RKO (cell line): ENCODE measurements at places on chromosomes 13 and 19.

GRCh38 chr13:32036126-32036695 is 4.6 kb downstream of the FRY start:
- DNase-seq: no peak

GRCh38 chr19:10112895-10113591 is 1.6 kb downstream of the P2RY11 start:
- peak; percentile 60 for DNase-seq

- no peak for DNase-seq
These were observed 5.0 kb downstream of the YIPF2 start for GRCh38 chr19:10923260-10924112.

- no peak for DNase-seq
These were observed 523.2 kb upstream of the HTR2A start for GRCh38 chr13:47420020-47420419.

- no peak for DNase-seq
These were observed 1416.6 kb upstream of the MIR17HG start for GRCh38 chr13:89930861-89931260.

DNA sequence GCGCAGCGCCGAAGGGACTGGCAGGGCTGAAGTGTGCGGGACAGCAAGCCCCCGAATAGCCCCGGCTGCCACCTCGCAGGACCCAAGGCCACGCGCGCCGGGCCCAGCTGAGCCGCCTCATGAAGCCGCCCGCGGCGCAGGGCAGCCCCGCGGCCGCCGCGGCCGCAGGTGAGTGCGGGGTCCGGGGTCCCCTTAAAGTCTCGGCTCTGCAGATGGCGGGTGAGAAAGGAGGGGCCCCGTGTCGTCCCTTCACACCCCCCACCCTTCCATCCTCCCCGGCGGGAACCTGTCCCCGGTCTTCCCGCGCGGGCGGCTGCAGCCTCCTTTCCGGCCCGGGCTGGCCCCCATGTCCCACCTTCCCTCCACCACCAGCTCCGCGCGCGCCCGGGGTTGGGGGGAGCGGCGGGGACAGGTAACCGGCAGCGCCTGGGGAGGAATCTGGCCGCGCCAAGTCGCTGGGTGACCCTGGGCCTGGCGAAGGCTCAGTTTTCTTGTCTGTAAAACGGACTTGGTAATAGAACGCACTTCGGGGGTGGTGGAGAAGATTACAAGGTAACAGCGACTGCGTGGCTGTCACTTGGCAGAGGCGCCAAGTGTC is 338 bp downstream of the RGCC start:
- DNase-seq: no peak

DNA sequence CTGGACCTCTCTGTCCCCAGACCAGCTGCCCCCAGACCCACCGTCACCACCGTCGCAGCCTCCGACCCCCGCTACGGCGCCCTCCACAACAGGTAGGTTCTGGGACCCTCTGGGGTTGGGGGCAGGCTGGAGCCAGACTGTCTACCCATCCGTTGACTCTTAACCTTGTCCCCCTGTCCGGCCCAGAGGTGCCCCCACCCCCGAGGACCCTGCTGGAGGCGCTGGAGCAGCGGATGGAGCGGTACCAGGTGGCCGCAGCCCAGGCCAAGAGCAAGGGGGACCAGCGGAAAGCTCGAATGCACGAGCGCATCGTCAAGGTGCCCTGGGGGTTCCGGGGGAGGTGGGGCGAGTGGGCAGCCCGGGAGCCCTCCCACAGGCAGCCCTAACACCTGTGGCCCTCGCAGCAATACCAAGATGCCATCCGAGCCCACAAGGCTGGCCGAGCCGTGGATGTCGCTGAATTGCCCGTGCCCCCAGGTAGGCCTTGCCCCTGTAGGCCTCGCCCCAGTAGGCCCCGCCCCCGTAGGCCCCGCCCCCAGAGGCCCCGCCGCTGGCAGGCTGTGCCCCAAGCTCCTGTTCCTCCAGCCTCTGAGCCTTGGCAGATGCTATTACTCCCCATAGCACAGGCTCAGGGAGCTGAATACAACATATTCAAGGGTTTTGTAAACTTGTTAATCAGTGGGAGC is 12.9 kb downstream of the CC2D1A start:
- DNase-seq: no peak

GRCh38 chr19:35212241-35212640 is 16.3 kb downstream of the FAM187B start:
- DNase-seq: no peak

GRCh38 chr13:41547251-41548000 is 90.1 kb downstream of the RGCC start:
- DNase-seq: no peak

DNA sequence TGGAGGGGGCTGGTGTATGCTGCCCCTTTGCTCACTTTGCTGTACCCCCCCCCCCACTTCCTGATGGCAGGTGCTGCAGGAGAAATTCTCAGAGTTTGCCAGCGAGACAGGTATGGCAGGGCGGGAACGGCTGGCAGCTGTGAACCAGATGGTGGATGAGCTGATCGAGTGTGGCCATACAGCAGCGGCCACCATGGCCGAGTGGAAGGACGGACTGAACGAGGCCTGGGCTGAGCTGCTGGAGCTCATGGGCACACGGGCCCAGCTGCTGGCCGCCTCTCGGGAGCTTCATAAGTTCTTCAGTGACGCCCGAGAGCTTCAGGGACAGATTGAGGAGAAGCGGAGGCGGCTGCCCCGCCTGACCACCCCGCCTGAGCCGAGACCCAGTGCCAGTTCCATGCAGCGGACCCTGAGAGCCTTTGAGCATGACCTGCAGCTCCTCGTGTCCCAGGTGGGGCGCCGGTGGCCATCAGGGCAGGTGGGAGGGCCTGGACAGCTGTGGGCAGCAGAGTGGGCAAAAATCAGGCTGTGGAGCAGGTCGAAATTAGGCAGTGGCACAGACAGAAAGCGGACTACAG is 19.6 kb upstream of the SHKBP1 start:
- no peak for DNase-seq

GRCh38 chr13:49610176-49610575 is 18.1 kb upstream of the ARL11 start:
- no peak for DNase-seq

- no peak for DNase-seq
These were observed 24.0 kb downstream of the FGF9 start for GRCh38 chr13:21694831-21695230.

GRCh38 chr19:42088471-42089190 is 12.7 kb downstream of the ZNF574 start:
- no peak for DNase-seq

GRCh38 chr19:40797963-40798682 is 868 bp upstream of the EGLN2 start:
- no peak for DNase-seq

DNA sequence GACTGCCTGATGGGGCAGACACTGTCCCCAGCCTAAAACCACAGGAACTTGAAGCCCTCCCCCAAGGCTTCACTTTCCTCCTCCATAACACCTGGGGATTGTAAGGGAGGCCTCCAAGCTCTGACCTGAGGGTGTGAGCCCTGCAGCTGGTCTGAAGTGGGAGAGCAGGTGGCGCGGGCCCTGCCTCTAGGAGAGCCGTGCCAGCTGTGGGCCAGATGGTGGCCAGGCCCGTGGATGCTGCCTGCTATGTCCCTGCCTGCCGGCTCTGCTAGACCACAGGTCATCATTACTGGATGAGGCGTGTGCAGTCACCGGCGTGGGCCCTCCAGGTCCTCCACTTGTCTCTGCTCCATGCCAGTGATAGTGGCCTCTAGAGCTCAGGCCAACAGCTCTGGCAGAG is 3.5 kb upstream of the KLHL26 start:
- DNase-seq: no peak

DNA sequence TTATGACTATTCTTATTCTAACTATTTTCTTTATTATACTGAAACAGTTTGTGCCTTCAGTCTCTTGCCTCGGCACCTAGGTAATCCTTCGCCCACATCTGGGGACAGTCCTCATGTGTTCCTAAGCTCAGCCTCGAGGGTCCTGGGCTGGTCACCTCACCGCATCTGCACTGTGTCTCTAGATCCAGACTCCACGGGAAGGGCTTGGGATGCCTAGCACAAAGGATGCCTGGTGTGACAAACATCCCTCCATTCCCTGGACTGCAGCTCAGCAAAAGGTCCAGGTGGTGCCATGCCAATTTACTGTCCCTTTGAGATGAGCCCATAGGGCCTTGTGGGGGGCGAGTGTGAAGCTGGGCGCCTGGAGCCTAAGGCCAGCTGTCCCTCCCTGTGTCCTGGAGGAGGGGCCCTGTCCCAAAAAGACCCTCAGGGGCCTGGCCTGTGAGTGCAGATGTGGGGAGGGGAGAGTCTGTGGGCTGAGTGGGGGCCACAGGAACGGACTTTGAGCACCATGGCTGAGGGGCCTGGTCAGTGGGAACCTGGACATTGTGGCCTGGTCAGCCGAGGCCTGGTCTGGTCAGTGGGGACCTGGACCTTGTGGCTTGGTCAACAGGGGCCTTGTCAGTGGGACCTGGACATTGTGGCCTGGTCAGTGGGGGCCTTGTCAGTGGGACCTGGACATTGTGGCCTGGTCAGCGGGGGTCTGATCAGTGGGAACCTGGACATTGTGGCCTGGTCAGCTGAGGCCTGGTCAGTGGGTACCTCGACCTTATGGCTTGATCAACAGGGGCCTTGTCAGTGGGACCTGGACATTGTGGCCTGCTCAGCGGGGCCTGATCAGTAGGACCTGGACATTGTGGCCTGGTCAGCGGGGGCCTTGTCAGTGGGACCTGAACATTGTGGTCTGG is 45.1 kb upstream of the TPM4 start:
- no peak for DNase-seq

- no peak for DNase-seq
These were observed 24.6 kb downstream of the MAU2 start for GRCh38 chr19:19345232-19345631.

GRCh38 chr13:73677048-73677601 is 457.1 kb downstream of the KLF12 start:
- no peak for DNase-seq

- no peak for DNase-seq
These were observed 24.6 kb upstream of the ATP1A3 start for GRCh38 chr19:42018503-42019193.

GRCh38 chr13:39875111-39875987 is 219.9 kb downstream of the COG6 start:
- no peak for DNase-seq

DNA sequence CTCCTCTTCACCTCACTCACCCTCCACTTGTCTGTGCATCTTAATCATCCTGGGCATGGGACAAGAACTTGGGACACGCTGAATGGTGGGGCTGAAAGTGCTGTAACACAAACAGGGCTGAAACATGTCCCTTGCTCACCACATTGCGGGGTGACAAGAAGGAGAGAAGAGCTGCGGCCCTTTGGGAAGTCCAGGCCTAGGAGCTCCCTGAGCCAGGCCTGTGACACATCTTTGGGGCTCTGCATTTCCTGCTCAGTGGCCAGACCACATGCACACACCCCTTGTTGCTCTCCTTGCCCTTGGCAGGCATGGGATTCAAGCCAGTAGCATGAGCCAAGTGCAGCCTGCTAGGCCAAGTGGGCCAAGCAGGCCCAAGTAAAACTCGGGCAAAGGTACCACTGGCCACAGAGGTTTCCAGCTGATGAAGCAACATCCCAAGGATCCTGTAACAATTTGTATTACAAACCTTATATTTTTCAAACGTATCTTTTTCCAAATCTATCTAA is 1384.3 kb upstream of the PCDH20 start:
- DNase-seq: no peak

DNA sequence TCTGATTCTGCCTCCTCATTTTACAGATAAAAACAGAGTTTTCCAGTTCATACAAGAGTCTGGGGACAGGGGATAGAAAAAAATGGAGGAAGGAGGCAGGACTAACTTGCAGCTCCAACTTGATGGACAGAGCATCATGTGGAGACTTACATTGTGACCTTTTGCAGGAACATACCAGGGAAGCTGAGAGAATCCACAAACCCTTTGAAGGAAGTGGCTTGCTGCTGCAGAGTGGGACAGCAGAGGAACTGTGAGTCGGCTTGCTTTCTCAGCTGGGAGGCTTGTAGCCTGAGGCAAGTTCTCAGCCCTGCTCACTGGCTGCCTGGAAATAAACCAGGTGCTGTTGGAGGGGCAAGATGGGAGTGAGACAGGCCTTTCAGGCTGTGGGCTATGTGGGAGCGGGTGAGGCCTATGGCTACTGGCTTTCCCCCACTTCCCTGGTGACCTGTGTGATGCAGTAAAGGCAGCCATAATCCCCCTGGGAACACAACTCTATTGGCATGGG is 614.4 kb downstream of the KCTD12 start:
- no peak for DNase-seq

- DNase-seq: peak; percentile 51
These were observed 9.7 kb upstream of the ARHGAP45 start for GRCh38 chr19:1057176-1057855.

DNA sequence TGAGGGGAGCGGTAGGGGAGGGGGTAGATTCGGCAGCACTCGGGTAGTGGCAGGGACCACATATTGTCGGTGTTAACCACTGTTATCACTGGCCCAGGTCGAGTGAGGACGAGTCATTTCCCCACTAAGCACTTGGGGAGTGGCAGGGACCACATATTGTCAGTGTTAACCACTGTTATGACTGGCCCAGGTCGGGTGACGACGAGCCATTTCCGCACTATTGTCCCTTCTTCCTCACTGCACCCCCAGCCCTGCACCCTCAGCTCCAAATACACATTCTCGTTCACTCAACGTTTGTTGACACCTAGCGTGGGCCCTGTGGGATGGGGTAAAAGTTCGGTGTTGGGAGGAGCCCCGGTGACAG is 467 bp upstream of the CLN5 start:
- DNase-seq: peak; percentile 41

- DNase-seq: no peak
These were observed 153.2 kb upstream of the SOX1 start for GRCh38 chr13:111913761-111914140.
